Cardiac muscle cell (in vitro differentiated cells and primary cell): ENCODE measurements at places on chromosomes 6 and 20.
A peak's percentile ranks its signal among the peaks of the same experiment; 100 is the strongest.

DNA sequence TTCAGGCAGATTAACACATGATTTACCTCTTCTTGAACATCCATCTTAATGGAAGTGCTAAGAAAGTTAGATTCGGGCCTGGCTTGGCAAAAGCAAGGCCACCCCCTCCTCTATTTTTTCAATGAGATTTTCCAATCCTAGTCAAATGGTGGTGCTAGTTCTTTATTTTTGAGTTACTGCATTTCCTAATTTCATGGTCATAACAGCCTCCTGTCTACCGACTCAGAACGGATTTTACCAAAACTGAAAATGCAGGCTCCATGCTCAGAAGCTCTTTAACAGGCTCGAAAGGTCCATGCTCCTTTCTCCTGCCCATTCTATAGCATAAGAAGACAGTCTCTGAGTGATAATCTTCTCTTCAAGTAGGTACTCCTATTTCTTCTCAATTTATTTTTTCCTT lies 117.2 kb upstream of the ESR1 start:
- DNase-seq, result no peak

DNA sequence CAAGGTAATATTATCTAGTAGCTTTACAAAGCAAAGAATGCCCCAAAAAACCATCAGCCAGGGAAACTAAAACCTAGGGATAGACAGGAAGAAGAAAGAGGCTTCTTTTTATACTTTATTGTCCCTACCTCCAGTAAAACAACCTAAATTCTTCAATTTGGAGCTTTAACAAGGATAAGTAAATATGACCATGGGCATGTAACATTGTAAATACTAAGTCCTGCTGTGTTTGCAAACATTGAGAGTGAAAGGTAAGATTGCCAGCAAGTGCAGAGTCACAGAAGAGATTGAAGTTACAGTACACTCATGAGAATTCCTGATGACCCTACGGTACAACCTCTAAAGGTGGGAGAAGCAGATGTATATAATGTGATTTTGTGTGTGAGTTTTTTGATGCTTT lies 117.2 kb downstream of the FOXO3 start:
- DNase-seq, result no peak

DNA sequence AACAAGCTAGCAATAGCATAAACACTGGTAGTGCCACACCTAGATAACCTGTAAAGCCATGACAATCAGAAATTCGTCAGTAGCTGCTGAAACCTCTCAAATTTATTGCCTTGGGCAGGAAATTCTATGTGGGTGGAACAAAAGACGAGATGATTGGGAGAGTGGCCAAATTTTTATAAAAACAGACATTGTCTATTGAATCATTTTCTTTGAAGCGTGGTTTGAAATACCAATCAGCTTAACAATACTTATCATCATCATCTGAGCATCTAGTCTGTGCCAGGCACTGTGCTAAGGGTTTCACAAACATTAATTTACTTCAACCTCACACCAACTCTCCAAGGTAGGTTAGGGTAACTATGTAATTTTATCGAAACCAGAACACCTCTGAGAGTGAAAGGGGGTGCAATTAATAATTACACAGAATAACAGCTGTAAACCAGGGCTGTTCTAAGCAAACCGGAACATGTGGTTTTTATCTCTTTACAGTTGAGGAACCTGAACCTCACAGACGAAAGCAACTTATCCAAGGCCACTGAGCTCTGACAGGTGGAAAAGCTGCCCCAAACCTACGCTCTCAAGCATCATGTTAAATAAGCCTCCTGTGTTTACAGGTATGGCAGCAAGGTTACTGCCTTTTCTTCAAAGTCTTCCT lies 43.4 kb downstream of the NHSL1 start:
- no peak for DNase-seq

GRCh38 chr6:134398453-134398852 lies 80.5 kb upstream of the SGK1 start:
- no peak for DNase-seq

GRCh38 chr6:12602342-12602741 lies 114.2 kb upstream of the PHACTR1 start:
- DNase-seq, result peak; percentile 51

DNA sequence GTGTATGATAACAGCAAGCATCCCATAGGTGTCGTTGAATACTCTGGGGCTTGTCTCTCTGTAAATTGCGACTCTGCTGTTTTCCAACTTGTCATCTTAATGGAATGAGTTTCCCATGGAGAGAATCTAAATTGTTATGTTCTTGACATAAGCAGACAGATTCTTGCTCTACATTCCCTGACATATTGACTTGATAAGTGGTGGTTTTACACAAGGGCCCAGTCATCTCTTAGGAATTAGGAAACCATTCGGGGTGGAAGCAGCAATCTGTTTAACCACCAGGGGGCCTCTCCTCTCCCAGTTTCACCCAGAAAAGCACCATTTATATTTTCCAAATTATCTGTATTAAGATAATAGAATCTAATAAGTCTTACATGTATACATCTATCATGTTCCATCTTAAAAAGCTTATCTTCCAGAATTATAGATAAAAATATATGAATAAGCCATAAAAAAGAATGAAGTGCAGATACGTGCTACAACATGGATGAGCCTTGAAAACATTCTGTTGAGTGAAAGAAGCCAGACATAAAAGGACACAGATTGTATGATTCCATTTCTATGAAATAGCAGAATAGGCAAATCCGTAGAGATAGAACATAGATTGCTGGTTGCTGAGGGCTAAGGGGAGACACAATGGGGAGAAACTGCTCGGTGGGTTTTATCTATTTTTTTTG lies 23.1 kb upstream of the MROH8 start:
- DNase-seq, result peak; percentile 65

DNA sequence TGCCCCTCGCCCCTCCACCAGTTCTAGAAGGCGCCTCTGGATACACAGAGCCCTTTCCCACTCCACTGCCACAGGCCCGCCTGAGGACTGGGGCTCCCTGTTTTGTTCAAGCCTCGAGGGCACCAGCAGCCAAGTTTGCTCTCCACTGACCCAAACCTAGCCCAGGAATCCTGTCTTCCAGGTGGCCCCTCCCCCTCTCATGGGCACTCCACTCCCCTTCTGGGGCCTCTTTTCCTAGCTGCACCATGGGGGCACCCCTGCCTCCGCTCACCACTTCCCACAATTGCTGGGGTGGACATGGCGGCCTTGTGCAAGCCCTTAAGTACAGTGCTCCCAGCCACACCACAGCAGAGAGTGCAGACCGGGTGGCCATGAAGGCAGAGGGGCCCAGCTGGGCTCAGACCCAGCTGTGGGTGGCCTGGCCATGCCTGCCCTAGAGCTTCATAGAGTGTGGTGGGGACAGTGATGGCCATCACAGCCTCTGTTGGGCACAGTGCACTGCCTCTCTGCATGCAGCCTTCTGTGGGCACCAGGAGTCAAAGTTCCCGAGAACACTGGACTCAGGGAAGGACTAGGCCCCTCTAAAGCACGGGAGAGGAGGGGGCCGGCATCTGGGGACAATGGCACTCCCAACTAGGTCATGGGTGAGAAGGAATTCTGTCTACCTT lies 1.3 kb downstream of the MYL9 start:
- DNase-seq, result no peak

- no peak for DNase-seq
Measured at GRCh38 chr20:48940170-48940569, 18.7 kb downstream of the ARFGEF2 start.

DNA sequence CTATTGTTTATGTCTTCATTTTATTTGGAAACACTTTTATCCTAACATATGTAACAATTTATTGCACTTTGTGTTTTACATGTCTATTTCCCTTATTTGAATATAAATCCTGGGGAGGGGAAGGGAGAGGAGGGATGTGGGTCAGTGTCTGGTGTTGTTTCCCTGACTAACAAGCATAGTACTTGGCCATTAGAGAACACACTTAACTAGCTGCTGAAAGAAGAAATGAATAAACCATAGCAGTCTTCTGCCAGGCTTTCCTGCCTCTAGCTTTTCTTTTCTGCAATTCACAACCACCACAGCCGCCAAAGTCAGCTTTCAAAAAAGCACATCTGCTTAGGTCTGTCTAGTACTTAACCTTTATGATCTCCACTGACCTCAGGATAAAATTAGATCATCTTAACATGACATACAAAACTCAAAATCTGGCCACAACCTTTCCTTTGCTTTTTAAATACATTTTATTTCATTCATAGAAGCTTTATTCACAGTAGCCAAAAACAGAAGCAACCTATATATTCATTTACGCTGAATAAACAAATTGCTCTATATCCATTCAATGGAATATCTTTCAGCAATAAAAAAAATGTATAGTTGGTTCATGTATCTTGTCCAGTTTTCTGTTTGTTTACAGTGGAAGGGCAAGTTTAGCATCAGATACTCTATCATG lies 16.3 kb downstream of the PDSS2 start:
- no peak for DNase-seq

GRCh38 chr6:35955071-35955470 lies 34.2 kb upstream of the SRPK1 start:
- no peak for DNase-seq

GRCh38 chr20:37131486-37131885 lies 35.7 kb upstream of the RBL1 start:
- no peak for DNase-seq

GRCh38 chr6:45075246-45075645 lies 252.9 kb upstream of the RUNX2 start:
- peak; percentile 95 for DNase-seq

- DNase-seq, result no peak
Measured at GRCh38 chr6:165988757-165989456, 178.7 kb downstream of the TBXT start.

GRCh38 chr20:51419231-51419630 lies 123.3 kb downstream of the NFATC2 start:
- no peak for DNase-seq

- no peak for DNase-seq
Measured at GRCh38 chr6:184161-184700, 108.1 kb upstream of the DUSP22 start.

- peak; percentile 91 for DNase-seq
Measured at GRCh38 chr20:4633780-4634179, 87.9 kb upstream of the PRND start.

GRCh38 chr6:108277831-108278230 lies 17.0 kb upstream of the SNX3 start:
- no peak for DNase-seq

DNA sequence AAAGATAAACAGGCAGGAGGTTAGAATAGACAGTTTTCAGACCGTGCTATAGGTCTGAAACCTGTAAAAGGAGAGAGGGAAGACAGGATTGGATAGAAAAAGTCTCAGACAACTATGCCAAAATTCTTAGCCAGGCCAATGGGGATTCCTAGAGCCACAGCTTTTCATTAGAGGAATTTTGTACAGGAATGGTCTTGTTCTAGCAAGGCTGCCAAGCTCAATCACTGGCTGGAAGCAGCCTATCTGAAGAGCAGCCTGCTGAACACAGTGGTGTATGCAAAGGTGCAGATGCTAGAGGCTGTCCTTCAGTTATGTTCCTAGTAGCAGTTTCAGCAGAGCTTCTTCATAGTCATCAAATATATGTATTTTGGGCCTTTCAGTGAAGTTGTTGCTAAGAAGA lies 313.1 kb downstream of the GRIK2 start:
- no peak for DNase-seq

DNA sequence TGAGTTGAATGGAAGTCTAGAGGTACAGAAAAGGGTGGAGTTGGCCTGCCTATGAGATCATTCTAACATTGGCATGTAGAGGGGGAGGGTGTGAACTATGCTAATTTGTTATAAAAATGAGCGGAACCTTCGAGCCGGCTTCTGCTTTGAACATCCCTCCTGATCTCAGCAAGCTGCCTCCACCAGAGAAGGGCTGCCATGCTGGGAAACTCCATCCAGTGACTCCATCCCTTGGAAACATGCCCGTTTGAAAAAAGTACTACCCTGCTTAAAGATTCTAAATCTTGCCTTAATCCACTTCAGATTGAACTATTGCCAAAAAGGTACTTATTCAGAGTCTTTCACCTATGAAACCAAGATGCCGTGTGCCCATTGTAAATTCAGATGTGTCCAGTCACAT lies 43.6 kb upstream of the TMEM170B start:
- DNase-seq, result no peak

GRCh38 chr6:96391776-96392360 lies 129.7 kb upstream of the UFL1 start:
- peak; percentile 59 for DNase-seq

GRCh38 chr6:24931718-24932691 lies 3.8 kb downstream of the RIPOR2 start:
- DNase-seq, result peak; percentile 54

GRCh38 chr6:30399390-30400058 lies 54.6 kb downstream of the RPP21 start:
- no peak for DNase-seq

DNA sequence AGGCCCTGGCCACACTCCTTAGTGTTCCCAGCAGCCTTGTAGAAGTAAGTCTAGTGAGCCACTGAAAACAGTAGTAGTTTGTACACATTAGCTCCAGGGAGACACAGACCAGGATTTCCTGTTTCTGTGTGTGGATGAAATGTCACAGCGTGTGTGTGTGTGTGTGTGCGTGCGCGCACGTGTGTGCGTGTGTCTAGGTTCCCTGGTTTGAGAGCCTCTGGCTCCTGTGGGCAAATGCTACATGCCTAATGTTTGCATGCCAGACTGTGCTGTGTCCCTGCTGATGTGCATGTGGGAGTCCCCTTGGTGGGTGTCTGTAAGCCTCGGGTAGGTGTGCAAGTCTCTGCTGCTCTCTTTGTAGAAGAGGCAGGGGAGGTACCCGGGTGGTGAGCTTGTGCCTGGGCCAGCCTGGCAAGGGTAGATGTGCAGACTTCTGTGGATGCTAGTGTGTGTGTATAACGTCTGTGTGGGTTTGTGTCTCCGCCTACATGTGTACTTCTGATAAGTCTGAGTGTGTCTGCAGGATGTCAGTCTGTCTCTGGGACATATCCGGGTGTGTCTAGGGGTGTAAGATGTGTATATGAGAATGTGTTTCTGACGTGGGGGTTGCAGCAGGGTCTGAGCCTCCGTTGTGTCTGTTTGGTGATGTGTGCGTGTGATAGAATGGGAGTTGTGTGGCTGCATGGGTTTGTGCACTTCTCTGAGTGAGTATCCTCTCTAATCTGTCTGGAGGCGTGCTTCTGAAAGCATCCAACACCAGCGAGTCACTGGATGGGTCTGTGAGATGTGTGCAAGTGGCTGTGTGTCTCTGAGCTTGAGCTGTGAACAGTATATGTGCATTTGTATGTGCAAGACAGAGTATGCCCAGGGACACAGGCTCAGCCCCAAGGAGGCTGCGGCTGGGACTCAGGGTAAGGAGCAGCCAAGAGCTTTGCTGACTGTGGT lies 19.0 kb upstream of the TLDC2 start:
- DNase-seq, result peak; percentile 76

DNA sequence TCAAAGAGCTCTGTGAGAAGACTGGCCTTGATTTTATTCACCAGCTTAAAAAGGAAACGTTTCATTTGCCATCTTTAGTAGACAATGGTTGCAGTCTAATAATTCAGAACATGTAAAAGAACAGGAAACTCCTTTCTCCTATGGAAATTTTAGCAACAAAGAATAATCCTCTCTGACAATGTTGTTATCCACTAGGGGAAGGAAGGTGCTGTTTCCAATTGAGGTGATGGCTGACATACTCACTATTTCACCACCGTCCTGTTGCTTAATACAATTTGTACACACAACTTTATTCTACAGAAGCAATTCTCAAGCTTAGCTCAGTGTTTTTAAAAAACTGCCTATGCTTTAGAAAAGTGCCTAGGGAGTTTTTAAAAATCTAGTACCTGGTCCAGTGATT lies 192.7 kb downstream of the ARHGAP18 start:
- peak; percentile 25 for DNase-seq

GRCh38 chr6:36052097-36052496 lies 24.5 kb downstream of the MAPK14 start:
- DNase-seq, result no peak
